Stimulated activated memory B cell treated with anti-CD40 and anti-IgM and Interleukin-4, amounts not matched to agents 10 μg/mL and 1 μg/mL and 100 μg/mL, for 72 hours (primary cell): ENCODE measurements at places on chromosomes 12 and 14.

- no peak for ATAC-seq
Observed at GRCh38 chr12:78315028-78315427, 484.3 kb downstream of the NAV3 start.

DNA sequence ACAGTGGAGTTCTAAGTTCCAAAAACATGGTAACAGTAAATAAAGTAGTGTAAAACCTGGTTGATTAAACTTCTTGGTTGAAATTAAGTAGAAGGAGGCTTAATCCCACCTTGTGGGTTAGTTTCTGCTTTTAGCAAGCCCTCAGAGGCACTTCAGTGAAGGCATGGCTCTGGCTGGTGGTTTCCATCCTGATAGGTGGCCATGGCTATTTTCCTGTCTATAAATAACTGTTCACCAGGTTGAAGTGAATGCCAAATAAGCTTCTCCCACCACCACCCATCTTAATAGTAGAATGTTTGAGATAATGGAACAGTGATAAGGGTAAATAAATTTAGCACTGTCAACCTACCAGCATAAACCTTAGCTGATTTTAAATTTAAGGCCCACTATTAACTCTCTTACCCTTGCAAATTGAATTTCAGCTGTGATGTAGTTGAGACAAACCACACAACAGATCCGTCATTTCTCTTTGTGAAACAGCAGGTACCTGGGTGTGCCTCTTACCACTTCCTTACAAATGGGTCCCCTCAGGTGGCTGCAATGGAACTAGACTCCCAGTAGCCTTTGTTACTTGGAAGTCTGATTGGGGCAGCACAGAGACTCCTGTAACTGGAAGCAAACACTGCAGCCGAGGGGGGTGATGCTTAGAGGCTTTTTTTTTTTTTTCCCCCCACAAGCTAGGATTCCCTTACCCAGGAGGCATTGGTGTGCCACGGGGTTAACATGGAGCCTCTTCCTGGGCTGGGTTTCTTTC is 41.4 kb downstream of the DAAM1 start:
- ATAC-seq: no peak

GRCh38 chr12:43255522-43256111 is 296.4 kb downstream of the ADAMTS20 start:
- no peak for ATAC-seq

GRCh38 chr12:6539314-6539682 is 5.0 kb downstream of the GAPDH start:
- ATAC-seq: no peak

- no peak for ATAC-seq
Observed at GRCh38 chr14:90512329-90512991, 115.6 kb downstream of the CALM1 start.

- no peak for ATAC-seq
Observed at GRCh38 chr12:47194501-47194900, 114.7 kb upstream of the AMIGO2 start.

DNA sequence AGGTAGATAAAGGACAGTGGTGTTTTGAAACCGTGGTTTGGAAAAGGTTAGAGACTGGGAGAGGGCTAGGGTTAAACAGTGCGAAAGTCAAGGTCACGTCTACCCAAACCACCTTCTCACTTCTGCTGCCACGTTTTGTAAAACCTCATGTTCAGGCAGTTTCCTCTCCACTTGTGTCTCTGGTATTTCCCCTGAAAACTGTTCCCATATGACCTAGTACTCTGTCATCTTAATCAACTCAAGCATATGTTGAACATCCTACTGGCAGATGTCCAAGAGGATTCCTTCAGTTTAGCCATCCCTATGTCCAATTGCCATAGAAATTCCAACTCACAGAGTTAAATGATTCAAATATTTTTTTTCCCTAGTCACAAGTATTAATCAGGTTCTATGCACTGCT is 17.4 kb downstream of the CLEC4C start:
- no peak for ATAC-seq

- no peak for ATAC-seq
Observed at GRCh38 chr12:112218150-112218549, 92.8 kb downstream of the TRAFD1 start.

DNA sequence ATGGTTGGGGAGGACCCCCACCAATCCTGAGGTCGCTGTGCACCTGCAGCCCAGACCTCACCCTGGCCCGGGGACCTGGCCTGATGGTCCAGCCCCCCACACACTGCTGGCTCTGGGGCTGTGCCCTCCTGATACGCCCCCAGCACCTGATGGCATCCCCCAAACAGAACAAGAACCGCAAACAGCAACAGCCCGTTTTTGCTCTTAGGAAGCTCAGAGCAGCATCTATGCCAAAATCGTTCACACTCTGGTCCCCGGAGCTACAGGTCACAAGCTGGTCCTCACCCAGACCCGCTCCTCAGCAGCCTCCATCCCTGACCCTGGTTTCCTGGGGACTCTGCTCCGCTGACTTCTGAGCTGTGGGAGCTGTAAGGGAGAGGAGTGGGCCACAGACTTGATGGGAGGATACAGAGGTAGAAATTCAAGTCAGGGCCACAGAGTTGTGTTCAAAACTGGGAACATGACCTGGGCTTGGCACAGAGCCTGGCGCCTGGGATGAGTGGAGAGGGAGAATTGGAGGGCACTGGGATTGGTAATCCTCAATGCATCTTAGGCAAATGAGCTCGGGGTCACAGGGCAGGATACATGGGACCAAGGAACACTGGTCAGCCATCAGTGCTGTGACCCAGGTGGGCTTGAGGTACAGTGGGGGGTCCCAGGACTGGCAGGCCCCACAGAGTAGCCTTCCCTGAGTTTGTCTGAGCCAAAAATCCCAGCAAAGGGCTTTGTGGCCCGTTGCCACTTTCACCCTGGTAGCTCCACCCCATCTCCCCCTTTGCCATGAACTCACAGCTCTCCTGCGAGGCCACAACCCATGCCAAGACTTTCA is 170.9 kb upstream of the RTL1 start:
- ATAC-seq: no peak

DNA sequence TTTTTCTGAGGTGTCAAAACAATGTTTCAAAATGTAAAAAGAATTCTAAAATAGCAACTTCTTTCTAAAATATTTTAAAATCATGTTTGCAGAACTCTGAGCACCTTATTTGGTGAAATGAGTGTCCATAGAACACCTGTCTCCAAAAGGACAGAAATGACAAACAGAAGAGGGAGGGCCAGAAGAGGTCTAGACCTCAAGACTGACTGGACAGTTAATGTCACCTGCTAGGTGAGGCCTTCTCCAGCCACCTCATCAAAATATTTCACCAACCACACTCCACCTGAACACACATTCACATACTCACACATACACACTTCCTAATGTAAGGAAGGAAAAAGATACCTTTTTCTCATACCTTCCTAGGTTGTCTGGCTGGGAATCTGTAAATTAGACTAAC is 147.8 kb upstream of the PLEKHA5 start:
- ATAC-seq: no peak

GRCh38 chr12:11174022-11174421 is 3.0 kb downstream of the SMIM10L1 start:
- ATAC-seq: no peak

GRCh38 chr14:100709289-100710284 is 17.1 kb upstream of the DLK1 start:
- ATAC-seq: no peak

GRCh38 chr12:38161123-38162000 is 155.2 kb upstream of the ALG10B start:
- ATAC-seq: no peak

DNA sequence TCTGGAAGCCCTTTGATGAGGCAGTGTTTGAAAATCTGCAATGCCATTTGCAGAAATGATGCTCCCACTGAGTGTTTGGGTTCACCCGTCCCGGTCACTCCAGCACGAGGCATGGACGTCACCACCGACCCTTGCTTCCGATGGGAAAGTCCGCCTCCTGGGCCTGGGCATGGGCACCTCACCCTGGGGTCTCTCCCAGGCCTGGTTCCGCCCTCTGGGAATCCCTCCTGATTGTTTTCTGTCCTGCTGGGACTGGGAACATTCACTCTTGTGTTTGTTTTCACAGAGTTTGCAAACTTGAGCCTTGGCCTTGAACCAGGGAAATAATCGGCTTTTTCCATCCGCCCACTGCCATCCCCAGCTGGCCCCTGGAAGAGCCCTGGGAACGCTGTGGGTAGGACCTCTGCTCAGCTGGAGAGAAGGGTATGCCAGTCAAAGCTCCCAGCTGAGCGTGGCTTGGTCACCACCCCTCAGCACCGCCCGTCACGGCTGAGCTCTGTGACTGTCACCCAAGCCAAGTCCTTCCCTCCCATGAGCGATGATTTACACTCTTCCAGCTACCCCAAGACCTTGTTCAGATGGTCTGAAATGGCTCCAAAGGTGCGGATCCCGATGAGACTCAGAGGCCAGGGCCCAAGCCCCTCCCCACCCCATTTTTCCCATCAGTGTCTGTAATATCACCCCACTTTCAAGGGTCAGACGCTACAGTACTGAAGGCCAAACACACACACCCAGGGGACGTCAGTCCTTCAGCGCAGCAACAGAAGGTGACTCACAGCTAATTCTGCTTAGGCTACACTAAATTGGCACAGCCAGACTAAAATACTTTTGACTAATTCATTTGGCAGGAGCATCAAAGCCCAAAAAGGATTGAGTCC is 34.1 kb upstream of the FZD10 start:
- no peak for ATAC-seq

DNA sequence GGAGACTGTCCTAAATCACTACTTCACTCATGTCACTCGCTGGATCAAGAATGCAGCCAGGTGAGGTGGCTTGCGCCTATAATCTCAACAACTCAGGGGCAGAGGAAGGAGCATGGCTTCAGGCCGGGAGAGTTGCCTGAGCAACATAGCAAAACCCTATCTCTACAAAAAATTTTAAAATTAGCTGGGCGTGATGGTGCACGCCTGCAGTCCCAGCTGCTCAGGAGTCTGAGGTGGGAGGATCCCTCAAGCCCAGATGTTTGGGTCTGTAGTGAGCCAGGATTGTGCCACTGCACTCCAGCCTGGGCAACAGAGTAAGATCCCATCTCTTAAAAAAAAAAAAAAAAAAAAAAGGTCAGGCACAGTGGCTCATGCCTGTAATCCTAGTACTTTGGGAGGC is 5.9 kb downstream of the SMAGP start:
- no peak for ATAC-seq

DNA sequence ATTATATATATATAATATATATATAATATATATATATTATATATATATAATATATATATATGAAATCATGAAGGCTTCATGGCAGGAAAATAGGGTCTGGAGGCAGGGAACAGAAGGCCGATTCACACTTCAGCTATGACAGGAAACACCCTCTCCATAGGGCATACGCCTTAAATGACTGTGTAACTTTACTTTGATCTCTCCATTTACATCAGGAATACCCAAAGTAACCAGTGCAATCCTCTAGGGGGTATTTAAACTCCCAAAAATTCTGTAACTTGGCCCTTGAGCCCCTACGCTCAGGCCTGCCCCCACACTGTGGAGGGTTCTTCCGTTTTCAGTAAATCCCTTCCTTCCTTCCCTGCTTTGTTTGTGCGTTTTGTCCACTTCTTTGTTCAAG is 40.4 kb upstream of the PPP2R5C start:
- ATAC-seq: no peak

DNA sequence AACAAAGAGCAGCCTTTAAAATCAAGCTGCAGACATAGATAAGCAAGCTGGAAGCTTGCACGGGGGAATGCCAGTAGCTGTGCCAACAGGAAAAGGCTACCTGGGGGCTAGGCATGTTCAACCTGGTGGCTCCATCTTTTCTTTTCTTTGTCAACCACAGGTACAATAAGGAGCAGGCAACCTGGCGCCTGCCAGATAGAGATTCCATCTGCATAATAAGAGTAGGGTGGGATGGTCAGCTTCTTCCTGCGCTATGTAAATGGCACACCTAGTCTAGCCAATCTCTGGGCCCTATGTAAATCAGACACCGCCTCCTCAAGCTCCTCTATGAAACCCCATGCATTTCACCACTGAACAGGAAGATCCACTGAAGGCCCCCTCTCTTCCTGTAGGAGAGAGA is 87.4 kb upstream of the PKP2 start:
- ATAC-seq: no peak

DNA sequence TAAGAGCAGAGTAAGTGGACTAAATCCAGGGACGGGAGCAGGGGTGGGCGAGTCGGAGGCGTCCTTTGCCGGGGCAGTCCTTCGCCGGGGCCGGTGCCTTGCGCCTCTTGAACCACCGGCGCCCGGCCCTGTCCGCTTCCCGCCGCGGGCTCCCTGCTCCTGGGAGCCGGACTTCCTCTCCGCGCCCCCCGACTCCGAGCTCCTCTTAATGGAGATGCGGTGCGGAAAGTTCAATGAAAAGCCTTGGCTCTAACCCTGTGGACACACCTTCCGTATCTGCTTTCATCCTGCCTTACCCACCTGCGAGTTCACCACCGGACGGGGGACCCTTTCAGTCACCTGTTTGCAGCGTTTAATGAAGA is 412 bp downstream of the FGFR1OP2 start:
- ATAC-seq: peak; percentile 0

- ATAC-seq: no peak
Observed at GRCh38 chr14:67421356-67422224, 9.6 kb upstream of the PLEK2 start.

- ATAC-seq: no peak
Observed at GRCh38 chr12:103571286-103571685, 15.8 kb upstream of the STAB2 start.

- ATAC-seq: no peak
Observed at GRCh38 chr14:35384455-35385041, 20.0 kb downstream of the NFKBIA start.

- no peak for ATAC-seq
Observed at GRCh38 chr12:63151623-63152320, 771 bp upstream of the AVPR1A start.

- ATAC-seq: peak; percentile 100
Observed at GRCh38 chr12:107736914-107737313, 24.0 kb downstream of the PRDM4 start.

GRCh38 chr12:110370732-110371231 is 32.7 kb downstream of the ANAPC7 start:
- peak; percentile 24 for ATAC-seq

- no peak for ATAC-seq
Observed at GRCh38 chr12:68189821-68190242, 30.3 kb upstream of the IFNG start.

- ATAC-seq: no peak
Observed at GRCh38 chr14:94746131-94746530, 23.8 kb downstream of the GSC start.

DNA sequence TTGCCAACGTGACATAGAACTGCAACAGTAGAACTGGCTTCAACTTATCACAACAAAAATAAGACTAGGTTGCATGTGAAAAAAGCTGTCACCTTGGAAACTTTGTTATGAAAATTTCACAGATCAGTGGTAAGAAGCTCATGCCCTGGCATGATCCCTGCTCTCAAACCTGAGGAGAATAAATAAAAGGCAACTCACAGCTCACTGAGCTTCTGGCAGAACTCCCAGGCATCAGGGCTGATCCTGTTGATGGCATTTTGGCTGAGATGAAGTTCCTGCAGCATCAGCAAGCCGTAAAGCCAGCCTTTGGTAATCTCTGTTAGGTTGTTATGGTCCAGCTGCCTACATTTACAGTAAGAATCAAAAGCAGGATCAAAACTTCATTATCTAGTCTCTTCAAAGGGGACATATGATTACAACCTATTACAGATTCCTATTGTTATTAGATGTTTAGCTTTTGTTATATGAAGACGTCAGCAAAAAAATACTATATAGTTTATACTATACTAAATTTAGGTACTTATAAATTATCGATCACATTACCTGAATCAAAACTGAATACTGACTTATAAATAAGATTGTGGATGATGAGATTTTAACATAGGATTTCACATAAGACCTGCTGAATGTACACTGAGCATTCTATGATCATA is 32.0 kb downstream of the LRIG3 start:
- ATAC-seq: no peak

GRCh38 chr12:107437954-107438353 is 247.6 kb upstream of the PWP1 start:
- ATAC-seq: no peak
